ENCODE measurements at places on chromosomes 6 and 20. TPM values are rescaled to one million over a fixed set of nuclear protein-coding genes. Genes with fewer than 3 reads are reported as not detected.
A peak's percentile ranks its signal among the peaks of the same experiment; 100 is the strongest.

DNA sequence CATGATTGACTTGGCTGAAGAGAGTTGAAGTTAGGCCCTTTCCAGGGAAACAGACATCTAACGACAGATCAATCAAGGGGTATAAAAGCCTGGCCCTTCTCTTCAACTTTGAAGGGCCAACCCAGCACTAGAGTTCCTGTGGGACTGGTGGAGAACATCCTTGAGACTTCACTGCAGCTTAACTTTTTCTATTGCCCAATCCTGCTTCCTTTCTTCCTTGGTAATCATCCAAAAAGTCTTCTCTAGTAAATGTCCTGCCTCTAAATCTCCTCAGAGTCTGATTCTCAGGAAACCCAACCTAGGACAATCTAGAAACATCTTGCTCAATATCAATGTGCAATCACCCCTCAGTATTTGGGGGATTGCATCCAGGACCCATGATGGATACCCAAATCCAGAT lies 1.9 kb downstream of the MKKS start:
- DNase-seq = no peak

DNA sequence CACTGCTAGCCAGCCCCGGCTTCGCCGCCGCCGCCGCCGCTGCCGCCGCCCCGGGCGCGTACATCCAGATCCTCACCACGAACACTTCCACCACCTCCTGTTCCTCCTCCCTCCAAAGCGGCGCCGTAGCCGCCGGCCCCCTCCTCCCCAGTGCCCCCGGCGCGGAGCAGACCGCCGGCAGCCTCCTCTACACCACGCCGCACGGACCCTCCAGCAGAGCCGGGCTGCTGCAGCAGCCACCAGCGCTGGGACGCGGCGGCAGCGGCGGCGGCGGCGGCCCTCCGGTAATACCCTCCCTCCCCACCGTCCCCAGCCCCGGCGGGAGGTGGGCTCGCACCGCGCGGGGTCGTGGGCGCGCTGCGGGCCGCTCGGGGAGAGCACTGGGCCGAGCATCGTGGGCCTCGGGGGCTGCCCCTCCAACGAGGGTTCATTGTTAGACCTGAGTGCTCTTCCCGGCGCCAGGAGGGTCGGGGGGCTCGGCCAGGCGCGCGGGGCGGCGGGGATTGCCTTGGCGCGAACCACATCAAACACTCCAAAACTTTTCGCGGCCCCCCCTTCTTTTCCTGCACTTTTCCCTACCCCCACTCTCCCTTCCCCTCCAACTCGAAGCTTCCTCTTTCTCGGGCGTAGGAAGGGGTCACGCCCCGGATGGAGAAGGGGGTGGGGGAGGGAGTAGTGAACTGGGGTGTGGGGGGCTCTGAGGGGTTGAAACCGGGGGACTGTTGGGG lies 827 bp downstream of the E2F3 start:
- DNase-seq = peak; percentile 81

DNA sequence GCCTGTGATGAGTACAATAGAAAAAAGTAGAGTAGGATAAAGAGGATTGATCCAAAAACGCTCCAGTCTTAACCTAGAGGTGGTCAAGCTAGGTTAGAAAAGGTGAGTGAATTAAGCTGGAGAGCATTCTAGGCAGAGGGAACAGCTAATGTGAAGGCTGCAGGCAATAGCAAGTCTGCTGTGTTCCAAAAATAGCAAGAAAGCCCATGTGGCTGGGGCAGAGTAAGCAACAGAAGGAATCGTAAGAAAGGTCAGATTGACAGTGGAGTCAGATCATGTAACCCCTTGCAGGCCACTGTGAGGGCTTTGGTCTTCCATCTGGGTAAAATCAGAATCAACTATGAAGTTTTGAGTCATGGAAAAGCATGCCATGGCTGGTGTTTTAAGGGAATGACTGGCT lies 155.0 kb downstream of the OPN5 start:
- DNase-seq = no peak

DNA sequence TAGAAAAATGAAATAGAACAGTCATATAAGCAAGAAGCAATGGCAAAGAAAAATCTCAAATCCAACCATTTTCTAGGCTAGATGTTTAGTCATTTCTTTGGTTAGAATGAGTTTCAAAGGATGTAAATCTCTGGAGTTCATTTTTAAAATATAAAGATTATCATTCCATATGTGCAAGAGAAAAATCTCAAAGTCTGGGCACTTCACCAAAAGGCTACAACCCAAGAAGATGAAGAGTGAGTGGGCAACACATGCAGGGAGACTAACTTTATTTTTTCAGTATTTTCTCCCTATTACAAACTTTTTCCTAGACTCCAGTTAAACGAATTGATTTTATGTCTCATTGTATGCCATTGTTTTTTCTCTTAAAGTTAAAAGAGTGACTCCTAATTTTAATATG lies 83.6 kb downstream of the PHACTR1 start:
- peak; percentile 6 for DNase-seq

GRCh38 chr20:19211661-19212468 lies 577 bp upstream of the SLC24A3 start:
- peak; percentile 79 for DNase-seq

- peak; percentile 88 for DNase-seq
Observed at GRCh38 chr6:169269180-169270076, 15.8 kb upstream of the THBS2 start.

Gene SYTL3
- 11.8 TPM for polyA plus RNA-seq

Gene RAD21L1
- polyA plus RNA-seq = not detected

Gene MUCL3
- not detected for polyA plus RNA-seq

Gene MCUR1
- polyA plus RNA-seq = 33.1 TPM

Data from muscle of back (tissue), 13 donors.